GM23248 (cell line): ENCODE measurements at places on chromosomes 2 and 18. TPM values are rescaled to one million over a fixed set of nuclear protein-coding genes. Genes with fewer than 3 reads are reported as not detected.

The DES gene
- 0.51 and 2.7 TPM in 2 replicates for total RNA-seq

GRCh38 chr2:216319771-216320170 is 52.5 kb downstream of the MARCHF4 start:
- H3K4me1 ChIP-seq: peaks cover 63% of the 10 kb centered on the region
- no peak overlapping the region for H3K4me3 ChIP-seq
- peak; percentile 78 for DNase-seq
- H3K27ac ChIP-seq: peak overlapping the region; percentile 66
- H3K36me3 ChIP-seq: no peaks in the 10 kb centered on the region

The KCNF1 gene
- total RNA-seq: 0.97 TPM in 1 of 2 replicates, not detected in the other

The FAM237A gene
- not detected in 2 replicates for total RNA-seq

- H3K27ac ChIP-seq: no peak overlapping the region
- H3K27me3 ChIP-seq: no peaks in the 10 kb centered on the region
- H3K4me3 ChIP-seq: no peak overlapping the region
- H3K36me3 ChIP-seq: no peaks in the 10 kb centered on the region
- no peak for DNase-seq
Measured at GRCh38 chr18:56921896-56922480, 224.9 kb upstream of the BOD1L2 start.

DNA sequence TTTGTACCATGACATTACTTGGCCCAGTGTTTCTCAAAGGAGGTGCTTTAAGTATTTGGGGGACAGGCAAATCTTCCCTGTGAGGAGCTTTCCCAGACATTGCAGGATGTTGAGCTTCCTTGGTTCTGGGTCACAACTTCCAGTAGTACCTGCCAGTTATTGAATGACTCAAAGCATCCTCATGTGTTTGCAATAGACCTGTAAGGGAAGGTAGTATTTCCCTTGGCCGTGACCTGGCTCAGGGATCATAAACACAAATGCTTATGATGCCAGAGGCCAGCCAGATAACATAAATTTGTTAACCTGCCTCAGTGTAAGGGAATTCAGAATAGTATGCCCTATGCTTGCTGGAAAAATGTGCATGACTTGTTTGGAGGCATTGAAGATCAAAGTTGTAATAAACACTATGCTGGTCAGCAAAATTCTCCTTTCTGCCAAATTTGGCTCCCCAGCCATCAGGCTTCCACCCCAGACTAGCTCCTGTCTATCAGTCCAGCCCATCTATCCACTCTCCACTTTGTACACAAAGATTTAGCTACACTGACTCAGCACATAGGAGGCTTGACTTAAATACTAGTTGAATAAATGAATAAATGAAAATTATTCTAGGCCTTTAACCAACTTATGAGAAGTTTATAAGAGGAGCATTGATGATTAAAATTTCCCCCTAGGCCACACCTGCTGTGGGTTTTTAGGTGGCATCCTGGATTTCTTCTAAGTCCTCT is 102.0 kb upstream of the EFEMP1 start:
- H3K4me3 ChIP-seq: no peak overlapping the region
- no peak for DNase-seq
- no peaks in the 10 kb centered on the region for H3K4me1 ChIP-seq
- no peaks in the 10 kb centered on the region for H3K36me3 ChIP-seq

DNA sequence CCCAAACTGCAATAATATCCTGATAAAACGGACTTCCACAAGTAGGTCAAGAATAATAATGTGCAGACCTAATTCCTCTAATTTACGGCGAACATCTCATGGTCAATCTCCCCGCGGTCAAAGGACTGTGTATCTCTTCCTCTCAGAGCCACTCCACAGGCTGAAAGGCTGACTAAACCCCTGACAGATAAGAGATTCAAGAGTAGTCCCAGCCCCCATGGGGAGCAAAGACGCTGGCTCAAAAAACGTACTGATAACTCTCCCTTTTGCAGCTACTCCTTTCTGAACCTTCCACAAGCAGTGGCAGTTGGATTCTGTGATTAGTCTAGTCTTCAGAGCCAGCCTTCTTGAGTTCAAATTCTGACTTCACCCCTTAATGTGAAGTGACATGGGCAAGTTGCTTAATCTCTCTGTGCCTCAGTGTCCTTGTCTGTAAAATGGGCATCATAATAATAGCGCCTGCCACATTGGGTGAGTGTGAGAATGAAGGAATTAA is 19.7 kb upstream of the IL18R1 start:
- peaks cover 29% of the 10 kb centered on the region for H3K4me1 ChIP-seq
- H3K4me3 ChIP-seq: no peak overlapping the region
- no peaks in the 10 kb centered on the region for H3K27me3 ChIP-seq
- no peaks in the 10 kb centered on the region for H3K36me3 ChIP-seq
- no peak for DNase-seq

DNA sequence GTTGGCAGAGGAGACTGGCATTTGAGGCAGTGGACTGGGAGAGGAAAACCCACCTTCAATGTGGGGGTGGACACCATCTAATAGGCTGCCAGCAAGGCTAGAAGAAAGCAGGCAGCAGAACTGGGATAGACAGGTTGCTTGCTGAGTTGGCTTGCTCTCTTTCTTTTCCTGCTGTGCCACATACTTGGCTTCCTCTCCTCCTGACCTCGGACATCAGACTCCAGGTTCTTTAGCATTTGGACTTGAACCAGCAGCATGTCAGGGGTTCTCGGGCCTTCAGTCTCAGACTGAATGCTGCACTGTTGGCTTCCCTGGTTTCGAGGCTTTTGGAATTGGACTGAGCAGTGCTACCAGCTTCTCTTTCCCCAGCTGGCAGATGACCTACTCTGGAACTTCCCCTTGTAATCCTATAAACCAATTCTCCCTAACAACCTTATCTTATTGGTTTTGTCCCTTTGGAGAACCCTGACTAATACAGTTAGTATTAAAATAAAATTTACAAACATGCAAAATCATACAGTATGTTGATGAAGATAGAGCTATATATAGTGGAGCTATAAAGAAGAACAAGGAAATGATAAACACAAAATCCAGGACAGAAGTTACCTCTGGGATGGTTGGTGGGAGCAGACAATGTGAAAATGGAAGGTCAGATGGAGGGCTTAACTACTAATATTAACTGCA is 15.9 kb downstream of the DSEL start:
- H3K36me3 ChIP-seq: no peaks in the 10 kb centered on the region; the same call in 1 of the 2 replicates
- H3K27me3 ChIP-seq: no peaks in the 10 kb centered on the region
- 0 out of 2 replicates have a peak, but pooled peaks cover 15% of the 10 kb centered on the region for H3K4me1 ChIP-seq
- no peak for DNase-seq

The ITGA4 gene
- 33.3 and 40.0 TPM in 2 replicates for total RNA-seq

- no peaks in the 10 kb centered on the region for H3K27me3 ChIP-seq
- no peak overlapping the region for H3K4me3 ChIP-seq
Measured at GRCh38 chr2:145329971-145330370, 810.1 kb upstream of the ZEB2 start.

GRCh38 chr2:152483276-152484063 is 148.5 kb downstream of the FMNL2 start:
- H3K4me3 ChIP-seq: no peak overlapping the region
- peak; percentile 19 for DNase-seq
- H3K27me3 ChIP-seq: no peaks in the 10 kb centered on the region
- no peak overlapping the region for H3K27ac ChIP-seq
